NCI-H187 (cell line): ENCODE measurements at places on chromosomes 3 and 15.

GRCh38 chr3:149658744-149659497 lies 1.1 kb upstream of the WWTR1 start:
- no peak for DNase-seq

DNA sequence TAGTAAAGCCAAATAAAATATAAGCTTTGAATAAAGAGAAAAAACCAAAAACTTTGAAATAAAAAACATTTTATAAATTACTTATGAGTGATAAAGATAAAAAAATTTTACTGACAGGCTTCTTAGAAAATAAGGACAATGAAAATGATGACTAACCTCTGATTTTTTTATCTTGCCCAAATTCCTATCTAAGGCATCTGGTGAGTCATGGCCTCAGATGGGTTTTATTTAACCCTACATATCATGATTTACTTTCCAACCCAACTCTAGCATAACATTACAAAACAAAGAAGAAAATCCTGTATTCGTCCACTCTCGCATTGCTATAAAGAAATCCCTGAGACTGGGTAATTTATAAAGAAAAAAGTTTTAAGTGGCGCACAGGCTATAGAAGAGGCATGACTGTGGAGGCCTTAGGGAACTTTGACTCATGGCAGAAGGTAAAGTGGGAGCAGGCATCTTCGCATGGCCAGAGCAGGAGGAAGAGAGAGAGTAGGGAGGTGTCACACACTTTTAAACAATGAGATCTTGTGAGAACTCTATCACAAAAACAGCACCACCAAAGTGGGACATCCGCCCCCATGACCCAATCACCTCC lies 152.1 kb downstream of the NEK10 start:
- DNase-seq, result no peak

GRCh38 chr15:67199881-67200763 lies 54.3 kb downstream of the AAGAB start:
- no peak for DNase-seq

GRCh38 chr3:178505832-178506231 lies 30.4 kb upstream of the KCNMB2 start:
- DNase-seq, result no peak

DNA sequence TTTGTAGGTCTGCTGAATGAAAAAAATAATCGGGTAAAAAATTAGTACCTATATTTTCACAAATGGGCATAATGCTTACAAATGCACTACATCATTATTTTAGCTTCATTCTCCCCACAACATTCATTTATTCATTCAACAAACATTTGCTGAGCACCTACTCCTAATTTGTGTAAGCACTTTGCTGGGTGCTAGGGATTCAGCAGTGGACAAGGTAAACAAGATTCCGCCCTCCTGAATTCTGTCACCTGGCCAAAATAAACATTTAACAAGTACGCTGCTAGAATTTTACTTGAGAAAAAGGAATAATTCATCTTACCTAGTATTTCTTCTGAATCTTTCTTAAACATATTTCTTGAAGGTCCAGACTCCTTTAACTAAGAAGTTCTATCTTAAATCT lies 72.1 kb downstream of the TIGIT start:
- no peak for DNase-seq

DNA sequence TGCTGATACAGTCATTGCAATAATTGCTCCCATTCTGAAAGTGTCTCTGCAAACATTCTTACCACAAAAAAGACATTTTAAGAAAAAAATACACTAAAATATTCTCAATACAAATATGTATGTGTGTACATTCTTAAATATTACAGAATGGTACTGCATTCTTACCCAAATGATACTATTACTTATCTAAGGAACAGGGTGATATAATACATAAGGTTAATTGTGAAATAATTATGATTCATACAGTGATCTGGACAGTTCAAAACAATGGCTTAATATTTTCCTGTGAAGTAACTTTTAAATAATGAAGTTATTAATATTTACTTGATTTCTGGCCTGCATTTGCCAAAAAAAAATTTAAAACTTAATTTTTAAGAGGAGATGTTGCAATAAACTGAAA lies 694.6 kb downstream of the TUSC7 start:
- no peak for DNase-seq

DNA sequence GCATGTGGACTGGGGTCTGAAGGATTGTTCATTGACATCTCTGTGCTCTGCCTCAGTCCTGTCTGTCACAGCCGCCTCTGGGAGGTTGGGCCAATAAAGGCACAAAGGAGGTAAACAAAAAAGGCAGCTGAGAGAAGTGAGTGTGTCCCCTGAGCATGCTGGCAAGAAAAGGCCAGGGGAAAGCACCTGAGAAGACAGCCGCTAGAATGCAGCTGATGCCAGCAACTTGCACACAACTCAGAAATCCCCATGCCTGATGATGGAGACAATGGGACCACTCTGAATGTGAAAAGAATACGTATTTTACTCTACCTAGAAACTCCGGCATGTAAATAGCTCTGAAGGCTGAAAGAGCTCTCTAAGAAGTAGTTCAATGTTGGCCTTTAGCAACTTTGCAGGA lies 118.7 kb downstream of the KCNH8 start:
- DNase-seq, result no peak

DNA sequence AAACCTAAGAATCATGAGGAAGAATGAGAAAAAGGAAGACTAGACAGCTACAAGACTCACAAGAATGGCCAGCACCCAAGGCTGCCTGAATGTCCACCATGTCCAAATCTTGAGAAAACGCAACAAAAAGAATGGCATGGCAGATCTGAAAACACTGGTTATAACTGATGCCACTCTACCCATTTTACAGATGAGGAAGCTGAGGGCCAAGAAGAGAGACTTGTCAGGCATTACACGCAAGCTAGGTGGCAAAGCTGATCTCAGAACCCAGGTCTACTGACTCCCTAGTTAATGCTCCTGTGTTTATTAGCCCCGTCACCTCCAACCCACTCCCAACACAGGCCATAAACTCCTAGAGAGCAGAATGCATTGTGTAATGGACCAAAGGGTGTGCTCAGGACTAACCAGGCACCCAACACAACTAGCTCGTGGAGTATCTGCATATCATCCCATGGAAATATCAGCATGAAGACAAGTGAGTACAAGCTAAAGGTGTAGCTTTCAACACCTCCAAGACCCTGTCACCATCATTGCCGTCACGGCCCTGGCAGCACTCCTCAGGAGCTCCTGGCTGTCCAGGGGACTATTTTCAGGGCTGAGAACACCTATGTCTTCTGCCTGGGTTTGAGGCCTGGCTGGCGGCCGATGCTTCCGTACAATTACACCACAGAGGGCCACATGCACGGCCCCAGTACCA lies 111.7 kb downstream of the XXYLT1 start:
- DNase-seq, result no peak

DNA sequence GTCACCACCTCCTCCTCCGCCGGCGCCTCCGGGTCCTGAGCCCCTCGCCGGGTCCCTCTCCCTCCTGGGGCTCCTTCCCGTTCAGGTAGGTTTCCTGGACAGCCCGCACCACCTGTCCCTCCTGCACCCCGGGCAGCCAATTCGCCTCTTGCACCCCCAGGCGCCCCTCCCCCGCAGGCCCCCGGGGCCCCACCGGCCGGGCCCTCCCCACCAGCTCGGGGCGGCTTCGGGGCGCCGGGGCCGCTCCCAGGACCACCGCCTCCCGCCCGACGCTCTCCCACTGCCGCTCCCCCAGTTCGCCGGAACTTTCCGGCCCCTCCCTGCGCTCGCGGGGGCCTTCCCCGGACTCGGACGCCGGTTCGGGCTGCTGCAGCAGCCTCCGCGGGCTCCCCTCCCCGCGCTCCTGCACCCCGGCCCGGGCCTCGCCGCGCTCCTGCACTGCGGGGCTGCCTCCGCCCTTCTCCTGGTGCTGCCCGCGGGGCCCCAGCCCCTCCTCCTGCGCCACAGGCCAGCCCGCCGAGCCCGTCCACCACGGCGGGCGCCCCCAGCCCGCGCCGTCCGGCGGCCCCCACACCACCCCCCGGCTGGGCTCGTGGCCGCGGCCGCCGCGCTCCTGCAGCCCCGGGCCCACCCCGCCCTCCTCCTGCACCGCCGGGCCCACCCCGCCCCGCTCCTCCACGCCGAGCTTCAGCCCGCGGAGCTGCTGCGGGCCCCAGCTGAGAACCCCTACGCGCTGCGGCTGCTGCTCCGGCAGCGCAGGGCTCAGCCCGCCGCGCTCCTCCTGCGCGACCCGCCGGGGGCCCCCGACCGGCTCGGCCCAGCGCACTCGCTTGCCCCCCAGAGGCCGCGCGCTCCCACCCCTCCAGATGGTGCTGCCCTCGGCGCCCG lies 587 bp upstream of the TNK2 start:
- no peak for DNase-seq

DNA sequence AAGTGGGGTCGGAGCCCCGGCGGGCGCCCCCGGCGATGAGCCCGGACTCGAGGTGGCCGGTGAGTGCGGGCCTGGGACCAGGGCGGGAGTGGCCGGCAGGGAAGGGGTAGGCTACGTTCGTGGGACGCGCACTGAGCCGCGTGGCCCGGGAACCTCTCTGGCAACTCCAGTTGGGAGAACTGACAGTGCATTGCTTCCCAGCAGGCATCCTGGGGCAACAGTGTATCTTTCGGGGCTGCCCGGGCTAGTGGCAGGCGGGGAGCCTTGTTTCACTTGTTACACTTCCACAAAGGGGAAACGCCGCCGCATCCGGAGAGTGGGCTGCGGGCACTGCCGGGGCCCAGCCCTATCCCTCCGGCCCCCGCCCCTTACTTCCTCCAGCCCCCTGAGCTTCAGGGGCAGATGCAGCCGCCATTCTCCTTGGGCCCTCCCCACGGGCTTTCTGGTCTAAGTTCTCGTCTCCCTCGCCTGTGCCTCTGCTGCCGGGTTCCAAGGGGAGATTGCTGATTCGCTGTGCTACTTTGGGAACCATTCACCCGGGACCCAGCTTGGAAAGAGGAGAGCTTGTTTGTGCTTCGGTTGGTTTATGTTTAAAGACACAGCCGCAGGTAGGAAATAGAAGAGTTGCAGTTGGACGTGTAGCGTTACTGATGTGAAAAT lies 675 bp downstream of the BRPF1 start:
- DNase-seq, result no peak

GRCh38 chr3:101195951-101196713 lies 124.2 kb downstream of the IMPG2 start:
- DNase-seq, result no peak

DNA sequence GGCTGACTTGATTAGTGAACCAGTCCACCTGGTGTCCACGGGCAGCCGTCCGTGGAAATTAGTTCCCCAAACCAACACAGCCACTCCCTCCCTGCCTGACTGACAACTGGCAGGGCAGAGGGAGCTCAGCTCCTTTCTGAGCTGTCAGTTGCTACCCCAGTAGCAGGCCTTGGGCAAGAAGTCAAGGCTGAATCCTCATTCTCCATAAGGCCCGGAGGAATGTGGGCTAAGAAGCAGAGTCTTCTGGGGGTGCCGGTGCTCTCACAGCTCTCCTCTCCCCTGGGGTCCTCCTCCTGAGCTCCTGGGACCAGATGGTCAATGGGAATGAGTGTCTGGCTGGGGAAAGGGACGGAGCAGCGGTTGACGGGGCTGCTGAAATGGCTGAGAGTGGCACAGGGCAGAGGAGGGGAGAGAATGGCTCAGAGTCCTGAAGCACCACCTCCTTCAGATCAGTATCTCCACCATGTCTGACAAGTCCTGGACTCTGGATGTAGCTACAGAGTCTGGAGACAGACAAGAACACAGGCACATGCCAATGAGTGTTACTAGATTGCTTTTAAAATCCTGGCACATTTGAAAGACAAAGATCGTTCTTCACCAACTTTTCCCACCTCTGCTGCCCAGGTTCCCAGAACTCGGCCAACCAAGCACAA lies 16.9 kb downstream of the AMOTL2 start:
- DNase-seq, result no peak

GRCh38 chr15:82548700-82549099 lies 8.4 kb upstream of the RPS17 start:
- no peak for DNase-seq

DNA sequence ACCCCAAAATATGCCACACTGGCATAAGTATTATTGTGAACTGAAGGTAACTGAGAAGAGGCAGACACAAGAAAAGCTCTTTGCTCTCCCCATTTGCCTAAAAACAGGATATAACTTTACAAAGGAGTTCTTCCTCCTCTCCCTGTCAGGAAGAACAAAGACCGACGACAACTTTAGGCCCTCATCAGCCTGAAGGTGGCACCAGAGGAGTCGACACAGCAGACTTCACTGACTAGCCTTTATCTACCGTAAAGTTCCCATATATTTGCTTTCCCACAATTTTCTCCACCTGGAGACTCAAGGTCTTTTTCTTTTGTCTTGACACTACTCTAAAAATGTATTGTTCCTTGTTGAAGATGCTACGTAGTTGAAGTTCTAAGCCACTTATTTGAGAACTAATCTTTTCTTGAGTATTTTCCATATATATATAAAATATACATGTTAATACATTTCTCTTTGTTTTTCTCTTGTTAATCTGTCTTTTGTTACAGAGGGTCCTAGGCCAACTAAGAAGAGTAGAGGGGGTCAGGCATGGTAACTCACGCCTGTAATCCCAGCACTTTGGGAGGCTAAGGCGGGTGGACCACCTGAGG lies 16.2 kb upstream of the XIRP1 start:
- no peak for DNase-seq

- DNase-seq, result no peak
Observed at GRCh38 chr3:45330510-45331295, 57.7 kb upstream of the LARS2 start.

GRCh38 chr3:16239086-16239770 lies 25.5 kb downstream of the DPH3 start:
- DNase-seq, result no peak

GRCh38 chr3:31022716-31023115 lies 128.3 kb upstream of the GADL1 start:
- DNase-seq, result no peak

DNA sequence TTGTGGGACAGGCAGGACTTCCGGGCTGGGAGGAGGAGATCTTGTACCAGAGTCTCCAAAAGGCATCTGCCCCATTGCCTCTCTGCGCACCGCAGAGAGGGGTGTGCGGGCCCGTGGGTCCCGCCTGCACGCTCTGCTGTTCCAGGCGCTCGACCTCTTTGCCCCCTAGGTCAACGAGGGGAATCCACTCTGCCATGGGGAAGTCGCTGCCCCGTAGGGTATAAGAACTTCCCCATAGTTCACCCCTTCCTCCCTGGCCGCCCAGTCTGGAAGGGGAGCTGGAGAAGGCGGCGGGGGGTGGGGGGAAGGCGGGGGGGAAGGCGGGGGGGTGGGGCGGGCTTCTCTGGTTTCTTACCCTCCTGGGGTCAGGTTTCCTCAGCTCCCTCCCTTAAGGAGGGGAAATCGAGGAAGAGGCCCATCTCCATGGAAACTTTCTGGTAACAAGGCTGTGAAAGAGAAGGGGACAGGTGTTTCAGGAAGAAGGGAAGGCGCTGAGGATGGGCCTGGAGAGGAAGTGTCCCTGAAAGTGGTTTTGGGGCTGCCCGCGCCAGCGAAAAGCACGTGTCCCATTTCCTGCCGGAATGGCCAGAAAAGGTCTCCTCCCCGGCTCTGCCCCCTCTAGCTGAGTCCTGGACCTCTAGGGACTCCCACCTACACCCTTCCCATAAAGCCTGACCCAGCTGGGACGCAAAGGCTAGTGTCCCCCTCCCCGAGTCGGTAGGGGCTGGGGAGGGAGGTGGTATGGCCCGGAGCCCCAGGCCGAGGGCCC lies 27.5 kb downstream of the NR1I2 start:
- DNase-seq, result no peak

- DNase-seq, result no peak
Observed at GRCh38 chr3:62110443-62111225, 262.7 kb downstream of the FEZF2 start.

- no peak for DNase-seq
Observed at GRCh38 chr3:21062831-21063294, 688.1 kb downstream of the ZNF385D start.
